ENCODE measurements at places on chromosomes 3 and 15.
A peak's percentile ranks its signal among the peaks of the same experiment; 100 is the strongest.

DNA sequence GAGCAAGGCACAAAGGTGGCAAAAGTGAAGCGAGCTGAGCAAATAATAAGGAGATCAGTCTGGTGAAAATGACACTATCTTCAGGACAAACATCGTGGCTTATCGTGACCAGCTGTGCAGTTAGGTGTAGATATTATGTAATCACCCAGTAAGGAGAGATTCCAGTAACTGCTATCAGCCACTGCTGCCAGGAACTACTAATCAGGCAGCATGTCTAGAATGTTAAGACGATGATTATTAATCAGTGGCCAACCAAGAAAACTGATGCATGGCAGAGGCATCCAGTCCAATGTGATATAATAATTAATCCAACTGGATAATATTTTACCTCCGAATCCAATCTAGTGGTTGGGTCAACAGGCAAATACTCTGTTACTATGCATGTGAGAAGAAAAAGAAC, 252.7 kb upstream of the ZPLD1 start:
- no peak for DNase-seq

DNA sequence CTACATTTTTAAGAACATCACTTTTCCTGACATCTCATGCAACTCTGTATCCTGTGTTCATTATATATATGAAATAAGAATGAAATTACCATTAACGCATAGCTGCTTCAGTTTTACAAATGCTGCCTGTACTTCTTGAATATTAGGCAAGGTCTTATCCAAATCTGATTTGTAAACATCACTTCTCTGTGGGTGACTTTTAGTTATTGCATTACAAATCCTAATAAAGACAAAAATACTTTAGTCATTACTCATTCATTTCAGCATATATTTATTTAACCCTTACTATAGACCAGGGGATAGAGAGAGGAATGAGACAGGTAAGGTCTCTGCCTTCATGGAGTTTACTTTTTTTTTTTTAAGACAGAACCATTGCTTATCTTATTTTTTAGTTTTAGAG, 36.8 kb downstream of the MTMR10 start:
- DNase-seq = no peak

- DNase-seq = no peak
These were observed 75.1 kb downstream of the DOCK3 start for GRCh38 chr3:50749822-50750221.

GRCh38 chr3:178079966-178080365, 456.3 kb upstream of the KCNMB2 start:
- DNase-seq = no peak

GRCh38 chr3:134143828-134144401, 106.7 kb downstream of the RYK start:
- DNase-seq = no peak

DNA sequence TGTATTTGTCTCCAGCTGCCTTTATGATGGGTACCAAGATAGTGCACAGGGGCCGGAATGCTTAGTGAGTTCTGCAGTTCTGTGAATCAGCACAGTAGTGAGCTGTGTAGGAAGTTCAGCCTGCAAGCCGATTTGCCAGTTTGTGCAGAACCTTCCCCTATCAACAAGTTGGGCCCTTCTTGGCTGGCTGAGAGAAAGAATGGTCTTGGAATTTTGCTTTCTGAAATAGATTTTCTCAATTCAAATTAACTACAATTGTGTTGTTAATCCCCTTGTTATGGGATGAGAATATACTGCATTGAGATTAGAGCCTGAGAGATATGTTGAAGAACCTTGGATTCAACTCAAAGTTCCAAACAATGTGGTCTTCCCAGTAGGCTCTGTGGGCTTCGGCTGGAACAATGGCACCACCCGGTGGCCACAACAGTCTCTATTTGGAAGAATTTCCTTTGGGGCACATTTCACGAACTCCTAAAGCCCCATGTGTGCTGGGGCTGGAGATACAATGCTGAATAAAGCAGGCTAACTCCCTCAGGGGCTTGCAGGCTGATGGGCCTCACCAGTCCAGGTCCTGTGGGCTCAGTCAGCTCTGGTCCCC, 59.1 kb downstream of the TRIM42 start:
- no peak for DNase-seq

- no peak for DNase-seq
These were observed 11.4 kb downstream of the TGM5 start for GRCh38 chr15:43255376-43255775.

GRCh38 chr3:184016169-184016570, 1.5 kb downstream of the ABCC5 start:
- DNase-seq = no peak

GRCh38 chr3:97927704-97928103, 44.5 kb downstream of the RIOX2 start:
- DNase-seq = no peak

GRCh38 chr15:95825671-95826411, 504.7 kb upstream of the NR2F2 start:
- DNase-seq = no peak

DNA sequence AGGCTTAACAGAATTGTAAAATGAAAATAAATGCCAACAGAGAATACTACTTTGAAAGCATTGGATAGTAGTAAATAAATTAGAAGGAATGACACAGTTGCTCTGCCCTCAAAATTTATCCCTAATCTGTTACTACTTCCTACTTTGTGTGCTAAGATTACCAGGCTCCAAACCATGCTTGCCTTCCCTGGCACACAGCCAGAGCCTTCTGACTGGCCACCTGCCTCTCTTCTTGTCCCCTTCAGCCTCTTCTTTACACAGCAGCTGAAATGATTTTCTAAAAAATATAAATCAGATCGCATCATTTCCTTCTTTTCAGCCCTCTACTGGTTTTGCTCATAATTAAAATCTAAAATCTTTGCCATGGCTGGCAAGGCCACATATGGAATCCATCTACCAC, 334.1 kb downstream of the FHIT start:
- DNase-seq = no peak

DNA sequence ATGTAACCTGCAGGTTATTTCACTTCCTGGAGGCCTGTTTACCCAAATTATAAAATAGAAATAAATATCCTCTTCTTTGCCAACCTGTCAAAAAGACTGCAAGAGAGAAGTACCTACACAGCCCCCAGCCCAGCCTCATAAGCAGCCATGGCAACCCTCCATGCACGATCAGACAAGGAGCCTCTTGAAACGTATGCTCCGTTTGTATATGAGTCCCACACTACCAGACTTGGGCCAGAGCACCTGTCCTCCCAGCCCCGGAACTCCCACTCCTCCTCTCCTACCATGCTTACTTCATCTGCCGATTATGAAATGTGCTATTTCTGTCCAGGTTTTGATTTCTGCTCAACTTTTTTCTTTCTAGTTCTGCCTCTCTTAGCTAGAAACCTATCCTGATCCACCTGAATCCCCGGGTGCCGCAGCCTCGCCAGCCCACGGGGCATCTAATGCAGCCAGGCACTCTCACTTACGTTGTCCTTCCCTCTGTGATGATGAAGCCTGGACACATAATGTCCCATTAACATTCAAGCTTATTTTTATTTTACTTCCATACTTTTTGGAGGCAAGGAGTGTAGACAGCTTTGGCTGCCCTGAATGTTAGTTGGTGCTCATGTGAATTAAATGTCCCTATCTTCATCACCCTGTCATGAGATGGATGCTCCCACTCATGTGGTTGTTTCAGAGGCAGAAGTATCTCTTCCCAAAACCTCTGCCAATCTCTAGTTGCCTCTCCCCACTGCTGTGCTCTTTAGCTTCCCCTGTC, 73.8 kb downstream of the MB21D2 start:
- no peak for DNase-seq

- no peak for DNase-seq
These were observed 713.5 kb upstream of the ARPP21 start for GRCh38 chr3:34925851-34926250.

DNA sequence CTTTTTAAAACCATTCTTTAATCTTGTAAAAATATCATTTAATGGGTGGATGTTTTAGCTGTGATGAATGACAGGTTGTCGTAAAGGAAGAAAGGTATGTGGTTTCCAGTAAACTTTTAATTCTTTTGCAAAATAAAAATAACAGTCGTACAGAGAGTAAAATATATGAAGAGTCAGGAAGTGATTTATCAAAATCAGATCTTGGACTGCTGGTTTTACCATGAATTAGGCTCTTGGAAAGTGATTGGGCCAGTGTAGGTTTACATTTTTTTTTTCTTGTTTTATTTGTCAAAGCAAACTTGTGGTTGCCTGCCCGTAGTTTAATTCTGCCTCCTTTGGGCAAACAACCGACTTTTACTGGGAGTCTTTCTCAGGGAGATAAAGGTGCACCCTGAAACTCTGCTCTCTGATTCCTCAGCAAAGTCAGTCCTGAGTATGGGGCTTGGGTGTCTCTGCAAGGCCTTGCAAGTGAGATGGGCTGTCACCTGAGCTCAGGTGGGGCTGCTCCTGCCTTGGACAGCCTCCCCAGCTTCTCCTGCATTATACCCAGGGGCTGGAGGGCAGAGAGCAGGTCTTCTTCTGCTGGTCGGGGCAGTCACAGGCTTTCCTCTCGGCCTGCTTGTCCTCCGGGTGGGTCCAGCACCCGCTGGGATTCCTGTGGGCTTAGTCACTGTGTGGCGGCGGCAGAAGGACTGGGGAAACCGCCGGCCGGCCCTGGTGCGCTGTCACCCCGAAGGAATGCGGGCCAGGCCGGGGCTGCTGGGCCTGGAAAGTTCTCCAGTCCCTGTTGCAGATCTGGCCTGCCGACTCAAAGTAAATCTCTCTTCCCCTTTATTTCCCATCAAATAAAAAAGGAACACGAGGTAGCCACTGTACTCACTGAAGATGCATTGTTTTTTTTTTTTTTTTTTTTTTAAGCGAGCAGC, 79.0 kb downstream of the IGF1R start:
- no peak for DNase-seq

- DNase-seq = no peak
These were observed 550.6 kb upstream of the MDFIC2 start for GRCh38 chr3:70863049-70863448.

GRCh38 chr15:48559285-48559684, 86.2 kb downstream of the FBN1 start:
- DNase-seq = no peak

GRCh38 chr15:70488002-70488605, 275.3 kb downstream of the UACA start:
- DNase-seq = peak; percentile 82

DNA sequence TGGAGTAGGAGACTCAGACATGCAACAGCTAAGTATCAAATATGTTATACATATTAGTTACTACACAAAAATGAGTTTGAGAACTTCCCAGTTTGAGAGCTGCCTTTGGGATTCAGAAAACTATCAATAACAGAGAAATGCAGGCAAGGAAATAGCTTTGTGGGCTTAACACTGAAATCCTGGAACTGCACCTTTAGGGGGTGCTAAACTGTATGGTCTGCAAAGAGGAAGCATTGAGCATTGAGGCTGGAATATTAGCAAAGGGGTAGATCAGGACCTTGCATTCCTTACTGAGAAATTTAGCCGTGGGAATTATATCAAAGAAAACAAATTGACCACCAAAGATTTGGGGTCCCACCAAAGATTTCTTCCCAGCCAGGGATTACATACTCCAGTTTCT, 580.0 kb downstream of the ZNF385D start:
- DNase-seq = no peak

DNA sequence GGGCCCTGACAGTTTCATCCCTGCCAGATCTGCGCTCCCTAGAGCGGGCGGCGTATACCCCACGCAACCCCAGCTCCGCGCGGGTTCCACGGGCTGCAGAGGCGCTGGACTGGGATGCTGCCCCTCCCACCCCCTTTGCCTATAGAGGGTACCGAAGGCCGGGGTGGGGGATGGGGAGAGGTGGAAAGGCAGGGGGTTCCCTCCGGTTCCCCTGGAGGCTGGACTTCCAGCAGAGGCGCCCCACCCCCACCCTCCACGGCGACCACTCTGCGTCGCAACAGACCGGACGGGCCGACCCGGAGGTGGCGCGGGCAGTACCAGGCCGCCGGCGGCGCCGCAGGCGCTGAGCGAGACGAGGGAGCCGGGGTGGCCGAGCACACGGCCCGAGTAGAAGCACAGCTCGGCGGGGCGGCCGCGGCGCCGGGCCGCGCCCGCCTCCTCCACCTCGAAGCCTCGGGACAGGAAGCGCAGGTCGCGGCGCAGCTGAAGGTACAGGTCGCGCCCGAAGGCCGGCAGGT, 995 bp downstream of the ADAMTS17 start:
- DNase-seq = no peak

GRCh38 chr3:121995161-121996137, 26.6 kb downstream of the ILDR1 start:
- no peak for DNase-seq

GRCh38 chr3:17634201-17634600, 108.2 kb downstream of the TBC1D5 start:
- no peak for DNase-seq

DNA sequence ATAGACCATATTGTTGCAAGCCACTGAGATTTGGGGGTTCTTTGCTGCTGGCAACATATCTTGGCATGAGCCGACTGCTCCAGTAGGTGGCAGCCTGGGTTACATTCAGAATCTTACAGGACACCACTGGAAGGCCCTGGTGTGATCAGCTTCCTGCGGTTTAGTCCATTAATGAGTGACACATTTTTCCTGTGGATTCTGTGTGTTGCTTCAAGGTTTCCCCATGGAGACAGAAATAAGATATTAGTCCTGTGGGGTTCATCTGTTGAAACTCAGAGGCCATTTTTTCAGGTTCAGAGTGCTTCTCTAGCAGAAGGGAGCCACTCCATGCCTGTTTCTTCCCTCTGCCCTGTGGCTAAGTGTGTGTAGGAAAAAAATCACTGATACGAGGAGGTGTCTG, 116.2 kb downstream of the MFSD1 start:
- no peak for DNase-seq

DNA sequence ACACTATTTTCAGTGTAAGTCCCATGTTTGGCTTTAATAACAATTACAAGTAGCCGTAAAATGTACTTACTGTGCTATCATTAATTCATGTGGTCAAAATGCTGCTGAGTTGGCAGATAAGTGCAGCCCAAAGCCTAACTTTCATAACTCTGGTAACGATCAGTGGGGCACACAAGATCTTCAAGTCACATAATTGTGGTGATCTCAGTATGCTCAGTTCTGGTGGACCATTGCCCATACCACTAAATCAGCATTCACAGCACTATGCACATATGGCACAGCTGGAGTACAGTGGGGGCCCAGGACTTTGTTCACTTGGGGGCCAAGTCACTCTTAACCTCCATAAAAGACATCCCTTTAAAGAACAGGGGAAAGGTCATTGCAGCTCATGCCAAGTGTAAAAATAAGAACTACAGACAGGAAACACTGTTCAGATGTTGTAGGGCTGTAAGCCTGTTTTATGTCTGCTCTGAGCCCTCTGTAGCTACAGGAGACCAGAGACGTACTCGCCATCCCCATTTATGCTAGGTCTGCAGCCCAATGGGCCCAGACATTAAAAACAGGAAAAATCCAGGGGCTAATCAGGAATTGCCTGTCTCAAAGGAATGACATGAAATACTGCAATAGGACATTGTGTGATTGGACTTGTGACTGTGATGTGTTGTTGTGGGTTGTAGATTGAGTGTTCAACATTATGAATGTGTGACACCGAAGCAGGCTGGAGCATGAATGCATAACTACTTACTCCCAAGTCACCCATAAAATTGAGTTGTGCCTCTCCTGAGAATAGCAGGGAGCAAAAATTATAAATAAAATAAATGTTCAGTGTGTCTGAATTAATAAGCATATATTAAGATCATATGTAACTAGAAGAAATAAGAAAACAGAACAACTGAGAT, 282.5 kb upstream of the EPHA3 start:
- DNase-seq = no peak

- DNase-seq = no peak
These were observed 230.2 kb downstream of the P3H2 start for GRCh38 chr3:189890496-189890895.

- no peak for DNase-seq
These were observed 1.1 kb downstream of the MRPL47 start for GRCh38 chr3:179603321-179603720.
